ENCODE measurements at places on chromosomes 12 and 14. TPM values are rescaled to one million over a fixed set of nuclear protein-coding genes. Genes with fewer than 3 reads are reported as not detected.

ANO4 gene
- total RNA-seq: not detected

CLMN gene
- 15.8 TPM for total RNA-seq

NRIP2 gene
- total RNA-seq: not detected

CCDC197 gene
- not detected for total RNA-seq

NAV3 gene
- total RNA-seq: 4.2 TPM

ADGRD1 gene
- total RNA-seq: not detected

RFX4 gene
- not detected for total RNA-seq

TEX52 gene
- not detected for total RNA-seq

CLEC2B gene
- 3.9 TPM for total RNA-seq

VAMP1 gene
- total RNA-seq: 7.7 TPM

FBRSL1 gene
- total RNA-seq: 76.1 TPM

DNA sequence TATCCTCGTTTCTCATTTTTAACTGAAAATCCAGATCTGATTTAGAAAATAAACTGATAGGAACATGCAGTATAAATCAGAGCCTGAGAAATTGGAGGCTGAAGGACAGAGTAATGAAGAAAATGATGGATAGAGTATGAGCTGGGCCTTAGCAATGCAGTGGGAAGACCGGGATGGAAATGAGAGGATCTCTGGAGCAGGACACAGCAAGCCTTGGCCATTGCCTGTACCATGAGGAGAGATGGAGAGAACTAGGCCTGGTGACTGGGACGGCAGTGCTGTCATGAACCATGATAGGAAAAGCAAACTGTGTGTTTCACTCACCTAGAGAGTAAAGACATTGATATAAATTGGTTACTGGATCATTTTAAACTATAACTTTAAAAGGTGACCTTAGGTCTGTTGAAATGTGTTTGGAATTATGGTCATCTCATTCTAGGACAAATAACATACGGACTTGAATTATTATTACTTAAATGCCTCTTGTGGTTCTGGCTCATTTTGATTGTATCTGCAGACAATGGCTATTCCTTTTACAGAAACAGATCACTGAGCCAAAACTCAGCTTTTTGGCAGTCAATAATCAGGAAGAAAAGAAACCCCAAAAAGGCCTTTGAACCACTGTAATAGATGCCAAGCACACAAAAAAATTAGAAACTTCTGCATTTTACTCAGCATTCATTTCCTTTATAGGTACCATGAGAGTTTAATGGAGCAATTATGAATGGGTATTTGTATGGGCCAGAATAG is 251.9 kb upstream of the PRKD1 start:
- DNase-seq: no peak
- H3K36me3 ChIP-seq: no peaks in the 10 kb centered on the region
- no peak overlapping the region for H3K4me3 ChIP-seq

GRCh38 chr14:79351011-79351410 is 860.3 kb downstream of the DIO2 start:
- no peak overlapping the region for H3K4me3 ChIP-seq
- no peaks in the 10 kb centered on the region for H3K4me1 ChIP-seq
- H3K27ac ChIP-seq: no peak overlapping the region
- no peaks in the 10 kb centered on the region for H3K27me3 ChIP-seq

- H3K4me3 ChIP-seq: no peak overlapping the region
- H3K27me3 ChIP-seq: peaks cover 9% of the 10 kb centered on the region
- no peak for DNase-seq
- no peaks in the 10 kb centered on the region for H3K36me3 ChIP-seq
- no peak overlapping the region for H3K27ac ChIP-seq
- no peaks in the 10 kb centered on the region for H3K4me1 ChIP-seq
Measured at GRCh38 chr12:80938397-80938796, 663 bp upstream of the LIN7A start.

- H3K36me3 ChIP-seq: no peaks in the 10 kb centered on the region
- peaks cover 10% of the 10 kb centered on the region for H3K4me1 ChIP-seq
- H3K27me3 ChIP-seq: no peaks in the 10 kb centered on the region
- no peak overlapping the region for H3K27ac ChIP-seq
Measured at GRCh38 chr12:31817120-31817519, 88.3 kb upstream of the AMN1 start.

DNA sequence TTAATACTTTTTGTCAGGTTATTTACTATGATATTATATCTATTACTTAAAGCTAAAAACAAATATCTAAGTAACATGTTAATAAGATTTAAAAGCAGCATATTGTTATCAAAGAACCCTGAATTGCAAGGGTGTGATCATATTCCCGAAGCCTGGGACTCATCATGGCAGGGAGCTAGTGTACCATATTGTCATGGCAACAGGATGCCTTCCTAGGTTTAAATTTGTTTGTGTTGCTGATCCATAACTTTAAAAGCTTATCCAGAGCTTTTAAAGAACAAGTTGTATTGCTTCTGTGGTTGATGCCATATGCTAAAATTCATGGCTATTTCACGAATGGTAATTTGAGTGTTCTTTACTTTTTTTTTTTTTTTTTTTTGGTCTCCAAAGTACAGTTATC is 500.5 kb downstream of the NAV3 start:
- H3K27ac ChIP-seq: no peak overlapping the region
- no peaks in the 10 kb centered on the region for H3K36me3 ChIP-seq
- H3K27me3 ChIP-seq: no peaks in the 10 kb centered on the region
- H3K4me1 ChIP-seq: no peaks in the 10 kb centered on the region
- DNase-seq: no peak
- H3K4me3 ChIP-seq: no peak overlapping the region

- H3K36me3 ChIP-seq: no peaks in the 10 kb centered on the region
- no peak overlapping the region for H3K27ac ChIP-seq
Measured at GRCh38 chr12:3455312-3455711, 35.7 kb upstream of the PRMT8 start.

DNA sequence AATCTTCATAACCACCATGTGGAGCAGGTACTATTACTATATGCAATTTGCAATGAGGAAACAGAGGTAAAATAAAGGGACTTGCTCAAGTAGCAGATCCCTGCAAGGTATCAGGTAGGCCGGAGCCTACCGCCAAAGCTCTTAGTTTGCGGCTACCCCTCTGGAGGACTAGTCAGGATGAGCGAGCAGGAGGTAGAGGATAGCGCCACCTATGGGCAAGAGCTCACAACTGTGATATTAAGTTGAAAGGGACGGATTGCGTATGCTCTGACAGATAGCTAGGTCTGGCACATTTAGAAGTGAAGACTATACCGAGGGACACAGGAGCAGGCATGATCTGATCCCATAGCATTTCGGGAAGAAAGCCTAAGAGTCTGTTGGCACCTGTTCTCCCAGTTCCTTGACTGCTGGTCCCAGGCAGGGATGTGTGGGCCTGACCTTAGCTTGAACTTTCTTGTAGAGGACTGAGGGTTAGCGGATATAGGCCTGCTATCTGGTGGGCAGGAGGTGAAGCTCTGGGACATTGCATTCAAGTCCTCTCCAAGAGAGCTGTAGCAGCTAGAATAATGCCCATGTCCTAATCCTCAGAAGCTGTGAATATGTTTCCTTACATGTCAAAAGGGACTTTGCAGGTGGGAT is 48.0 kb downstream of the SLC17A8 start:
- no peaks in the 10 kb centered on the region for H3K36me3 ChIP-seq
- peaks cover 22% of the 10 kb centered on the region for H3K27me3 ChIP-seq
- no peak overlapping the region for H3K27ac ChIP-seq
- no peak for DNase-seq
- H3K4me1 ChIP-seq: no peaks in the 10 kb centered on the region
- no peak overlapping the region for H3K4me3 ChIP-seq

- DNase-seq: no peak
- no peaks in the 10 kb centered on the region for H3K36me3 ChIP-seq
- no peaks in the 10 kb centered on the region for H3K4me1 ChIP-seq
- no peak overlapping the region for H3K4me3 ChIP-seq
- no peaks in the 10 kb centered on the region for H3K27me3 ChIP-seq
Measured at GRCh38 chr14:28764257-28765160, 2.1 kb upstream of the FOXG1 start.

- H3K4me3 ChIP-seq: no peak overlapping the region
- no peaks in the 10 kb centered on the region for H3K4me1 ChIP-seq
- H3K36me3 ChIP-seq: no peaks in the 10 kb centered on the region
- no peak overlapping the region for H3K27ac ChIP-seq
- no peak for DNase-seq
Measured at GRCh38 chr12:76866726-76867125, 12.1 kb downstream of the CSRP2 start.

DNA sequence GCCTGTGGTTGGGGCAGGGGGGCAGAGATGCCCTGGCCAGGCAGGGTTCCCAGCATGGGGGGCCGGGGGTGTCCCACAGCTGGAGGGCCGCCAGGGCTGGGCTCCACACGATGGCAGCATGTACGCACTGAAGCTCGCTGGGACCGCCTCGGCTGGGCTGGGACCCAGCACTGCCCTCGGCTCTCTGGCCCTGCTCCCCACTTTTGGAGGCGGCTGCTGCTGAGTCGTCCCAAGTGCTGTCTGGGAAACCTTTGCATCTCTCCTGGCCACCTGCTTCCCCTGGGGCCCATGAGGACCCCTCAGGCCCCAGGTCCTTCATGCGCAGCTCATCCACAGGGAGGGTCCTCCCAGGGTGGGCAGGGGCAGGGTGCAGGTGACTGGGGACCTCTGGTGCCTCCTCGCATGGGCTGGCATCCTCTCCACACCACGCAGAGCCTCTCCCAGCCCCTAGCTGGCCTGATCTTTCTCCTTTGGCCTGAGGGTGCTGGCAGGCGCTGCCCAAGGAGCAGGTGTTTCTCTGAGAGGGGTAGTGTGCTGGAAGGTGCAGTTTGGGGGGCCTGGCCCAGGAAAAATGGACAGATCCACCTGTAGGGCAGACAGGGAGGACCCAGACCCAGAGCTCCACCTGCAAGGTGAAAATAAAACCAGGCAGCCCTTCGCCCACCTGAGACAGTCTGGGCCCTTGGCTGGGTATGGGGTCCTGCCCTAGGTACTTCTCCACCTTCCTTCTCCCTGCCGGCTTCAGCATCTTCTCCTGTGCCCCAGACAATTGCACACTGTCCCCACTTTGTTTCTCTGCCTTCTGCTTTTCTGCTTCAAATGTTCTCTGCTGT is 46.9 kb downstream of the DLK1 start:
- no peak overlapping the region for H3K27ac ChIP-seq
- no peak overlapping the region for H3K4me3 ChIP-seq
- no peak for DNase-seq
- peaks cover 81% of the 10 kb centered on the region for H3K27me3 ChIP-seq

DNA sequence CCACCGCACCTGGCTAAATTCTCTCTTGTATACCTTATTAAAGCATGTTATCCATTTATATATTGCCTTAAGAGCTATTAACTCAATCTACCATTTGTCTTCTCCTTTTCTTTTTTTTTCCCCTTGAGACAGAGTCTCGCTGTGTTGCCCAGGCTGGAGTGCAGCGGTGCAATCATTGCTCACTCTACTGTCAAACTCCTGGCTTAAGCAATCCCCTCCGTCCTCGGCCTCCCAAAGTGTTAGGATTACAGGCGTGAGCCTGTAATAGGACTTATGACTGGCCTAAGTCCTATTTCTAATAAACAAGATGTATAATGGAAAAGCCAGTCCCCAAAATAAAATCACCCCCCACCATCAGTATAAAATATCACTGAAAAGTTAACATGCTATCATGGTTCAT is 14.4 kb downstream of the SNX6 start:
- H3K27me3 ChIP-seq: no peaks in the 10 kb centered on the region
- H3K27ac ChIP-seq: no peak overlapping the region
- H3K4me3 ChIP-seq: no peak overlapping the region
- no peaks in the 10 kb centered on the region for H3K4me1 ChIP-seq
- no peaks in the 10 kb centered on the region for H3K36me3 ChIP-seq

GRCh38 chr12:77133566-77133965 is 68.2 kb upstream of the E2F7 start:
- H3K27ac ChIP-seq: no peak overlapping the region
- H3K4me1 ChIP-seq: no peaks in the 10 kb centered on the region
- no peak overlapping the region for H3K4me3 ChIP-seq
- H3K36me3 ChIP-seq: no peaks in the 10 kb centered on the region
- H3K27me3 ChIP-seq: peaks cover 8% of the 10 kb centered on the region
- DNase-seq: peak; percentile 40
